ENCODE measurements at places on chromosomes 2 and 18.

DNA sequence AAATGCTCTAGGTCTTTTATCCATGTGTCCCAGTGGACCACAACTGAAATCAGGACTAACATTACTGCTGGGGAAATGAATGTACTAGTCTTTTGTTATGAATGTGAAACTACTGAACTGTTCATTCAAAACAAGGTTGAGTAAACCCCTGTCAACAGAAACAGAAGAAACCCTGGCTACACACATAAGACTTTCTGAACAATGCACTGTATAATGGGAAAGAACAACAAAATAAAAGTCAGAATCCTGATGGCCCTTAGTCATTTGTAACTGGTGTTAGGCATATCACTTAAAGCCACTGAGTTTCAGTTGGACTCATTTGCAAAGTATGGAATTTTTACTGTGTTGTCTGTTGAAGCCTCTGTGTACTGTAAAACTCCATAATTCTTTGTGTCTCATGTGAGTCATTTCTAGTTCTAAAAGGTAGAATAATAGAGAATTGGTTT, 77.0 kb upstream of the UBXN4 start:
- no peak for DNase-seq

- DNase-seq, result no peak
Observed at GRCh38 chr18:12518832-12519531, 111.3 kb downstream of the PRELID3A start.

- DNase-seq, result no peak
Observed at GRCh38 chr2:41737888-41738287, 309.9 kb upstream of the PKDCC start.

- DNase-seq, result no peak
Observed at GRCh38 chr2:231717281-231718171, 9.2 kb downstream of the PTMA start.

DNA sequence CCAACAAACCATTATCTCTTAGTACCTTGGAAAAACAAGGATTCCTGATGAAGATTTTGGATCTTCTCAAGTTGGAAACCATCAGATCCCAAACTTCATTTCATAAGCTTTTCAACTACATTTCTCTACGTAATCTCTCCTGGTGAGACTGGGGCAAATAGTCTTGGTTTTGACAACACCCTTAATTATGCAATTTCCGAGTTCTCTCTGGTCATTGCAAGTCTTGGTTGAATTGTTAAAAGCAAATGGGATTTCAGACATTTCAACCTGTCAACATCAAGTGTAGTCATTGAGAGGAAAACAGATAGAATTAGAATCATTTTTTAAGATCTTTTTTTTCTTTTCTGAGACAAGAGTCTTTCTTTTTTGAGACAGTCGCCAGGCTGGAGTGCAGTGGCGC, 26.2 kb downstream of the KLF7 start:
- no peak for DNase-seq

- DNase-seq, result peak; percentile 13
Observed at GRCh38 chr2:159256159-159256558, 30.3 kb downstream of the WDSUB1 start.

DNA sequence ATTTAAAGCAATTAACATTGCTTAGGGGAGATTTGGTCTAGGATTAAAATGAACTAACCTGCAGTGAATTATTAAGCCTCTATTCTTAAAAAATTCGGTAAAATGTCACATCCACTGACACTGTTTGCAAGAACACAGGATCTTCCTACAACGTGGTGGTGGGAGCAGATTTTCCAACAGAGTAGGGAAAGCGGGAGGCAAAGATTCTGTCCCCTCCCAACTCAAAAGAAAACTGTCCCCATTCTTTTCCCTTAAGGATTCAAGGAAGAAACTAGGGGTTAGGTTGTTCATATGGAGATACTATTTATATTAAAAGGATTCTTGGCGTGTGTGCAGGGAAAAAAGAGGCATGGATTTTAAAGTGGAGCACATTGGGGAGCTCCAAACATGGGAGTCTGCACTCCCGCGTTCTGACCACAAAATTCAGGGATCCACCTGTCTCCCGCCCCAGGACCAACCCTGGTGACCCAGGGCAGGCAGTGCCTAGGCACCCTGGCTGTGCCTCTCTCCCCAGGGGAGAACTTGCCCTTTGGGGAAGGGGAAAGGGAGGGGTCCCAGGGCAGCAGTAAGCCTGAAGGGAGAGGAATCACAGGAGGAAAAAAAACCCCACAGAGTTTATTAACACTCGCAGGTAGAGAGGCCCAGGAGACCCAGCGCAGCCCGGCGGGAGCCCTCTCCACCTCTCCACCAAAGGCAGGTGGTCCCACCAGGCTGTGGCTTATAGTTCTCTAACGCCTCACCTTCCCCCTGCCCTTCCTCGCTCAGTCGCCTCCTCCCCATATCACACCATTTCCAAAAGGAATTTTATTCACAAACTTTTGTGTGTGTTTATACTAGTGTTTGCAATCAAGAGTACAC, 2.3 kb downstream of the PTGR3 start:
- no peak for DNase-seq

GRCh38 chr18:38933322-38933721, 1367.7 kb upstream of the CELF4 start:
- no peak for DNase-seq

DNA sequence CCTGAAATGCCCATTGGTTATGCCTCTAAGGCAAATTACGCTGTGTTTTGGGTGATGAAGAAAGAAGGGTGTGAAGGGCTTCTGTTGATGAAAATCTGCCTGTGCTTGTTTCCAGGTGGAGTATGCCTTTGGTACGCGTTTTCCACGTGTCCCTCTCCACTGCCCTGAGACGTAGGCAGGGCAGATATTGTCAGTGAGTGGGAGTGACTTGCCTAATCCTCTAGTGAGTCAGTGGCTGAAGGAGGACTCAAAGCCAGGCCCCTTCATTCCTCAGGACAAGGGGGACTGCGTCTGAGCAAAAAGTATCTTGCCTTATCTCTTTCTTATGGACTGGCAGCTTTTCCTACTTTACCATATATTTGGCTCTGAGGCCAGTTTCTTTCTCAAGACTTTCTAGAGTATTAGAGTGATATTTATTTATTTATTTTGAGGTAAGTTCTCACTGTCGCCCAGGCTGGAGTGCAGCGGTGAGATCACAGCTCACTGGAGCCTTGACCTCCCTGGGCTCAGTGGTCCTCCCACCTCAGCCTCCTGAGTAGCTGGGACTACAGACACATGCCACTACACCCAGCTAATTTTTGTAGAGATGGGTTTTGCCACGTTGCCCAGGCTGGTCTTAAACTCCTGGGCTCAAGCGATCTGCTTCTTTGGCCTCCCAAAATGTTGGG, 10.2 kb downstream of the RALB start:
- DNase-seq, result no peak

GRCh38 chr18:36410346-36410745, 112.8 kb downstream of the FHOD3 start:
- no peak for DNase-seq

- no peak for DNase-seq
Observed at GRCh38 chr2:162057426-162057825, 16.6 kb downstream of the DPP4 start.

DNA sequence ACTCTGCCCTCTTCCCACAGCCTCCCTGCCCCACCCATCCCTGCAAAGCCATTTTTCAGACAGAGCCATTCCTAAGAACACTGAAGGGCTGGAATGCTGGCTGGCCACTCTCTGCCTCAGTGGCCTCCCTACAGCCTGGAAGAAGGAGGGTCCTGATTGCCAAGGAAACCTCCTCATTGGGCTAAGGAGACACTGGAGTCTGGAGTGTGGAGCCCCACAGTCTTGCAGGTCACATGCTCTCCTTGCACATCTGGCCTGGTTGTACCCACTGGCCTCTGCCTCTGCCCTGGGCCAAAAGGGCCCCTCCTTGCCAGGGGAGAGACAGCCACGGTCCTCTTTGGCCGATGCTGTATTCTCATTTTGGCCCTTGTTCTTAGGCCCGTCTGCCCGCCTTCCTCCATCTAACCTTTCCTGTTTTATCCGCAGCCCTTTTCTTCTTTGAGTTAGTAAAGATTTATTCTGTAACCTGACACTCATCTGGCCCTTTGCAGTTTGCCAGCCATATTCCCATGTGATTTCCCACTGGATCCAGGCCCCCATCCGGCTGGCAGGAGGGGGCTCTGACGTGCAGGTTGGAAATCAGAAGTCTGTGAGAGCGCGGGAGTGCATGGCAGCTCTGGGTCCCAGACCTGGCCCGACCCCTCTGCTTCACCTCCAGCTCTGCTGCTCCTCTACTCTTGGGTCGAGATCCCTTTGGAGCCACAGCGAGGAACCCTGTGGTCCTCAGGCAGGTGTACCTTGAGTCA, 11.0 kb upstream of the CATIP start:
- DNase-seq, result no peak

DNA sequence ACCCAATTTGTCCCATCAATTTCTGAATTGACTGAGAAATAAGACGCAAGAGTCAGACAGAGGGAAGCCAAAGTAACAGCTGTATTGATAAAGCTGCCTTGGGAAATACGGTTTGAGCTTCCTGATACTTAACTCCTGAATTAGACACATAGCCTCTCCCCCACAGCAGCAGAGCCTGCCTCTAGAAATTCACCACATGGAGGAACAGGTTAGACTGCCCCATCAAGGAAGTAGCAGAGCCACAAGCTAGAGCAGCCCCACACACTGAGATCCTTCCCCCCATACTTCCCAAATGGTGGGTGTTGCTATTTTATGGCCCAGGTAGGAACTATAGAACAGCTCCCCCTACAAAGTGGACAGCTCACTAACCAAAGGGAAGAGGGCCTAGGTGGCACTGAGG, 220.0 kb downstream of the SMAD2 start:
- DNase-seq, result no peak

DNA sequence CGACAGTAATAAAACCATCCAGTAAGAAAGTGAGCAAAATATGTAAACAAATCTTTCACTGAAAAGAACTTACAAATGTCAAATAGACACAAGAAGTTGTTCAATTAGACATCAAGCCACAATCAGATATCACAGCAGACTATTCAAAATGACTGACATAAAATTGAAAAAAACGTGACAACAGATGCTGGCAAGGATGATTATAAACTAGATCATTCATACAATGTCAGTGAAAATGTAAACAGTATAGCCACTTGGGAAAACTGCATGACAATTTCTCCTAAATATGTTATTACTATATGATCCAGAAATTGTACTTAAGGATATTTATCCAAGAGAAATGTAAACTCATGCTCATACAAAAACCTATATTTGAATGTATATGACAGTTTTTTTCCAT, 609.4 kb upstream of the CNTNAP5 start:
- no peak for DNase-seq

DNA sequence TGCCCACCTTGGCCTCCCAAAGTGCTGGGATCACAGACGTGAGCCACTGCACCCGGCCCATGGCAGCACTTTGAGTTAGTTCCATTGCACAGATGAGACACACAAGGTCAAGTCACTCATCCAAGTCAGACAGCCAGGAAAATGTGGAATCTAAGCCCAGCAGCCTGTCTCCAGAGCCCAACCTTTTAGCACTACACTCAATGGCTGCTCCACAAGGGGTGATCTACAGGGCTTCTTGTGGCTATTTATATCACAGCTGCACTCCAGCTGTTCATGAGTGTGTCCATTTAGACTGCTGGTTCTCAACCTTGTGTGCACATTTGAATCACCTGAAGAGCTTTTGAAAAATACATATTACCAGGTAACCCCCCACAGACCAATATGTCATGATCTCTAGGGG, 72.9 kb upstream of the RPL31 start:
- no peak for DNase-seq

- no peak for DNase-seq
Observed at GRCh38 chr2:192155511-192156118, 39.1 kb downstream of the TMEFF2 start.

- DNase-seq, result no peak
Observed at GRCh38 chr2:215019521-215020145, 118.8 kb downstream of the ABCA12 start.
